Transverse colon (tissue), 4 donors: ENCODE measurements at places on chromosomes 4 and X.

GRCh38 chrX:85012098-85012497 lies 8.4 kb downstream of the APOOL start:
- DNase-seq, result no peak
- H3K27me3 ChIP-seq, result no peaks in the 10 kb centered on the region
- H3K27ac ChIP-seq, result no peak overlapping the region
- no peaks in the 10 kb centered on the region for H3K36me3 ChIP-seq

DNA sequence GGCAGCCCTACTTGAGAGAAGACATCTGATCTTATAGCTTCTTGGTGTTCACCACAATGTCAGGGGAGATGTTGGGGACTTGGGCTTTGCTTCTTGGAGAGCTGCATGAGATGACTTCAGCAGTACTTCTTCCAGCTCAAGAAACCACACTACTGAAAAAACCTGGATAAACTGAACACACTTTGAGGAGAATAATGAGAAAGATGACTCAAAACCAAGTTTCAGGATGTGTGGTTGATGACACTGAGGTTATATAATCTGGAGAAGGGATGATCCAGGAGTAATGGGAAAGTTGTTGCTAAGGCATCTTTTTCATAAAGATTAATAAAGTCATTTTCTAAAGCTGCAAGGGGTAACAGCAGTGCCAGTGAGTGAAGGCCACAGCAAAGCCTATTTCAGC lies 58.4 kb upstream of the PNPLA4 start:
- no peaks in the 10 kb centered on the region for H3K36me3 ChIP-seq
- H3K27ac ChIP-seq, result no peak overlapping the region
- DNase-seq, result no peak
- H3K4me1 ChIP-seq, result no peaks in the 10 kb centered on the region
- H3K4me3 ChIP-seq, result no peak overlapping the region
- H3K27me3 ChIP-seq, result no peaks in the 10 kb centered on the region

- no peak for DNase-seq
- H3K4me3 ChIP-seq, result no peak overlapping the region
- H3K27ac ChIP-seq, result no peak overlapping the region
- peaks cover 2% of the 10 kb centered on the region for H3K4me1 ChIP-seq
- no peaks in the 10 kb centered on the region for H3K27me3 ChIP-seq
Observed at GRCh38 chrX:2487366-2487765, 13.4 kb downstream of the DHRSX start.

GRCh38 chrX:8245411-8245810 lies 74.3 kb upstream of the VCX2 start:
- no peaks in the 10 kb centered on the region for H3K4me1 ChIP-seq
- no peak overlapping the region for H3K4me3 ChIP-seq
- no peaks in the 10 kb centered on the region for H3K27me3 ChIP-seq
- H3K36me3 ChIP-seq, result no peaks in the 10 kb centered on the region

GRCh38 chr4:85728464-85728863 lies 253.5 kb downstream of the ARHGAP24 start:
- peaks cover 3% of the 10 kb centered on the region for H3K4me1 ChIP-seq
- no peak for DNase-seq
- H3K4me3 ChIP-seq, result no peak overlapping the region
- no peaks in the 10 kb centered on the region for H3K36me3 ChIP-seq
- no peaks in the 10 kb centered on the region for H3K27me3 ChIP-seq
- no peak overlapping the region for H3K27ac ChIP-seq

GRCh38 chr4:128060121-128060698 lies 902 bp upstream of the LARP1B start:
- H3K4me3 ChIP-seq, result peak overlapping the region; percentile 97
- peaks cover 21% of the 10 kb centered on the region for H3K4me1 ChIP-seq
- peak overlapping the region; percentile 99 for H3K27ac ChIP-seq

GRCh38 chrX:154443992-154444754 lies at the start of gene FAM50A:
Gene FAM50A (plus strand): TSS chrX:154444141. CDS start chrX:154444236, 95 bp downstream.
- peak within 1 kb of the TSS; percentile 53 for H3K4me3 ChIP-seq
- H3K27me3 ChIP-seq, result no peaks in the 10 kb centered on the region
- peak; percentile 86 for DNase-seq
- H3K4me1 ChIP-seq, result peaks cover 9% of the 10 kb centered on the region

DNA sequence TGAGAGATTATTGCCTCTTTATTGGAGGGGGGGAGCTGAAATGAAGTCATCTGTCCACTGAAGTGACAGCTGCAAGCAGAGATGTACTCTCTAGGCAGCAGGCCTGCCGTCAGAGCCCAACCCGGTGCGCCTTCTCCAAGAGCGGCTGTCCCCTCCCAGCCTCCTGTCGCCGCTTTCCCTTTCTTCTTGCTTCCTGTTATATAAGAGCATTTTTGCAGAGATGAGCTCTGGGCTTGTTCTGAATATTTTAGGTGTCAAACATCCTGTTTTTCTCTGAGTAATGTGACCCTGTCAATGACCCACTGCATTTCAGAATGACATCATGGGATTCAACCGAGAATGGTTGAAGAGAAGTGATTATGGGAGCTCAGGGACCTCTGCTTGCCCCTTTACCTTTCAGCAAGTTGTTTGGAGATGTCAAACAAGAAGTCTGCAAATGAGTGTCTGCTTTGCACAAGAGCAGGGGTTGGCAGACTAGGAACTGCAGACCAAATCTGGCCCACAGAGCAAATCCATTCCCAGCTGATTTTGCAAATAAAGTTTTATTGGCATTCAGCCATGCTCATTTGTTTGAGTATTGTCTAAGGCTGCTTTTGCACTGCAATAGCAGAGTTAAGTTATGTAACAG lies 79.9 kb downstream of the SLC9A6 start:
- no peak for DNase-seq
- peaks cover 7% of the 10 kb centered on the region for H3K4me1 ChIP-seq
- no peak overlapping the region for H3K4me3 ChIP-seq
- peak overlapping the region; percentile 77 for H3K27ac ChIP-seq
- no peaks in the 10 kb centered on the region for H3K36me3 ChIP-seq
- H3K27me3 ChIP-seq, result no peaks in the 10 kb centered on the region

DNA sequence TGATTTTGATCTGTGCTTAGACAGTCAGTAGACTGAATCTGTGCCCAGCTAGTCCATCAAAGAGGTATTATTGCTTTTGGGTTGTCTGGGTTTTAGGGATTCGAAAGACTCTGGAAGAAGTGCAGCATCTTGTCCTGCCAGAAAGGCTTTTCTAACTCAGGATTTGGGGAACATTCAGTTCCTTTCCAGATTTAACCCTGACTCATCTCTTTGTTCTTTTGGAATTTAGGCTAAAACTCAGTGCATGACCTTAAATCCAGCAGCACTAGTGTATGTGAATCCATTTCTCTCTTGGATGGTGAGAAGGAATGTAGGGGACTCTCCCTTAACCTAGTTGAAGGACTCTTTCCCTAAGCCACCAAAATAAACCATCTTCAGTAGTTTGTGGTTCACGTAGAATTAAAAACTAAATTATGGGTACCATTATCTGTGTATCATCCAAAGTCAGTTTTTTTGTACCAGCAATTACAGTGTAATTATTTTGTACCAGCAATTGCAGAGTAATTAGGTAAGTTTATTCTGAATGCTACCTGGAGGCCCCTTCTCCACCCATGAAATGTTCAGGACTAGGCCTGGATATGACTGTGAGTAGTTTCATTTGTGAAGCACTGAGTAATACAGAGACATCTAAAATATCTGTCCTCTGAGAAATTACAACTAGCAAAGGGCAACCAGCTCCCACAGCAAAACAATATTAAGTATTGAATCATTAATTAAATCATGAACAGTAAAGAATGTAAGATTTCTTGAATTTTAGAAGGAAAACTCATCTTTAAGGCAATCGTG lies 384.0 kb downstream of the TMA16 start:
- DNase-seq, result no peak
- H3K36me3 ChIP-seq, result no peaks in the 10 kb centered on the region
- no peaks in the 10 kb centered on the region for H3K4me1 ChIP-seq

DNA sequence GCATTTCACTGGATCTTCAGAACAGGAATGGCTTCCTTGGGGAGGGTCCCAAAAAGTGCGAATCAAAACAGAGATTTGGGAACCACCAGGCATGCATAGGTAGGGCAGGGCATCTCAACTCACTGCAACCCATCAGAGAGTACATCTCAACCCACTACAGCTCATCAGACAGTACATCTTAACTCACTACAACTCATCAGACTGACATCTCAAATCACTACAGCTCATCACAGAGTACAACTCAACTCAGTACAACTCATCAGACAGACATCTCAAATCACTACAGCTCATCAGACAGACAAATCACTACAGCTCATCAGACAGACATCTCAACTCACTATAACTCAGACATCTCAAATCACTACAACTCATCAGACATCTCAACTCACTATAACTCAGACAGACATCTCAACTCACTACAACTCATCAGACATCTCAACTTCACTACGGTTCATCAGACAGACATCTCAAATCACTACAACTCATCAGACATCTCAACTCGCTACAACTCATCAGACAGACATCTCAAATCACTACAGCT lies 47.5 kb upstream of the CLDN34 start:
- H3K4me3 ChIP-seq, result no peak overlapping the region
- H3K4me1 ChIP-seq, result no peaks in the 10 kb centered on the region
- H3K36me3 ChIP-seq, result no peaks in the 10 kb centered on the region
- DNase-seq, result no peak

DNA sequence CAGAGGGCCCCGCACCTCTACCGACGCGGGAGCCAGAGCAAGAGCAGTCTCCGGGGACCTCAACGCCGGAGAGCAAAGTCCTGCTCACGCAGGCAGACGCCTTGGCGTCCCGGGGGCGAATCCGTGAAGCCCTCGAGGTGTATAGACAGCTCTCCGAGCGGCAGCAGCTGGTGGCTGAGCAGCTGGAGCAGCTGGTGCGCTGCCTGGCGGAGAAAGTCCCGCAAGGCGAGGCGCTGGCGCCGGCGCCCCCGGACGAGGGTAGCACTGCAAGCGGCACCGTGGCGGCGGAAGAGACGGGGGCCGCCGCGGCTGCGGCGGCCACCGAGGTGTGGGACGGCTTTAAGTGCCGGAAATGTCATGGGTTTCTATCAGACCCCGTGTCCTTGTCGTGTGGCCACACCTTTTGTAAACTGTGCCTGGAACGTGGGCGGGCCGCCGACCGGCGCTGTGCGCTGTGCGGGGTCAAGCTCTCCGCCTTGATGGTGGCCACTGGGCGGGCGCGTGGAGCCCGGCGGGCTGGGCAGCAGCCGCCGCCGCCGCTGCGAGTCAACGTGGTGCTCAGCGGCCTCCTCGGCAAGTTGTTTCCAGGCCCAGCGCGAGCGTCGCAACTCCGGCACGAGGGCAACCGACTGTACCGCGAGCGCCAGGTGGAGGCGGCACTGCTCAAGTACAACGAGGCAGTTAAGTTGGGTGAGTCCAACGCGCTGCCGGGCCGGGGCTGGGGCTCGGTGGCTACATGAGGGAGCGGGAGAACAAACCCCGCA lies 672 bp downstream of the LONRF3 start:
- peaks cover 4% of the 10 kb centered on the region for H3K4me1 ChIP-seq
- H3K27ac ChIP-seq, result peak overlapping the region; percentile 89
- H3K36me3 ChIP-seq, result no peaks in the 10 kb centered on the region

GRCh38 chr4:140705625-140706275 lies 50.4 kb downstream of the TBC1D9 start:
- no peak overlapping the region for H3K27ac ChIP-seq
- no peak overlapping the region for H3K4me3 ChIP-seq
- H3K4me1 ChIP-seq, result no peaks in the 10 kb centered on the region
- no peak for DNase-seq

GRCh38 chrX:107712231-107713202 lies 63.1 kb downstream of the TSC22D3 start:
- DNase-seq, result peak; percentile 47
- H3K27ac ChIP-seq, result peak overlapping the region; percentile 96
- H3K36me3 ChIP-seq, result no peaks in the 10 kb centered on the region
- H3K4me3 ChIP-seq, result no peak overlapping the region
- no peaks in the 10 kb centered on the region for H3K27me3 ChIP-seq
- H3K4me1 ChIP-seq, result peaks cover 5% of the 10 kb centered on the region

DNA sequence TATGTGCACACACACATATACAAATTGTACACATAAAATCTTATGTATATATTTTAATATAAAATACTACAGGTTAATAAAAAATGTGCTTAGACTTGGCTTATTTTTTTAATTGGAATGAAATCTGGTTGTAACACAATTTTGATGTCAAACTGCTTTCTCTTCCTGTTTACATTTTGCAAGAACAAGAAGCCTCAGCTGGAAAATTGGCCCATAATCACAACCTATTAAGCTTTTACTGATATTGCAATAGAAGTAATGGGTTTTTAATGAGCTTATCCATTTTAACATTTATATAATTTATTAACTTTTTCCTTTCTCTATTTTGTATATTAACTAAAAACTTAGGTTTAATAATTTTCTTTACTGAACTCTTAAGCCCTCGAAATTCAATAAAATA lies 165.9 kb downstream of the PCDH10 start:
- H3K27me3 ChIP-seq, result no peaks in the 10 kb centered on the region
- H3K27ac ChIP-seq, result no peak overlapping the region
- no peak overlapping the region for H3K4me3 ChIP-seq
- H3K4me1 ChIP-seq, result no peaks in the 10 kb centered on the region
- H3K36me3 ChIP-seq, result no peaks in the 10 kb centered on the region
- DNase-seq, result no peak

DNA sequence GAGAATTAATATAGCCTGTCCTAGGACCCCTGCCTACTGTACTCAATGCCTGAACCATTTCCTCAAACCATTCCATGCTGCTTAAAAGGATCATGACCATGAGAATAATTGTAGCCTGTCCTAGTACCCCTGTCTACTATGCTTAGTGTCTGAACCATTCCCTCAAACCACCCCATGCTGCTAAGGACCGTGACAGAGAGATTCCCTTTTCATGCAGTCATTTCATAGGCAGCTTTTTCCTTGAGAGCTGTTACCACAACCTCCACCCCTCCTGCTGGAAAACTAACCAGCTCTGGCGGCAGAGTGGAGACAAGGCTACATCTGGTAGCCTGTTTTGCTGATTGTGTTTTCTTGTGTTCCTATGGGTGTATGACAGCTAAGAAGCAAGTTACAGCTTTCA lies 174.9 kb upstream of the SMARCAD1 start:
- no peaks in the 10 kb centered on the region for H3K4me1 ChIP-seq
- no peak overlapping the region for H3K4me3 ChIP-seq
- DNase-seq, result no peak
- no peak overlapping the region for H3K27ac ChIP-seq
- no peaks in the 10 kb centered on the region for H3K27me3 ChIP-seq

- H3K36me3 ChIP-seq, result no peaks in the 10 kb centered on the region
- DNase-seq, result no peak
- H3K27me3 ChIP-seq, result no peaks in the 10 kb centered on the region
Observed at GRCh38 chrX:313546-313945, 5.0 kb downstream of the GTPBP6 start.

- no peak overlapping the region for H3K4me3 ChIP-seq
- DNase-seq, result no peak
- no peak overlapping the region for H3K27ac ChIP-seq
Observed at GRCh38 chr4:24914460-24914859, 1.6 kb upstream of the CCDC149 start.

- no peak for DNase-seq
- H3K4me3 ChIP-seq, result no peak overlapping the region
- no peak overlapping the region for H3K27ac ChIP-seq
- no peaks in the 10 kb centered on the region for H3K27me3 ChIP-seq
- H3K36me3 ChIP-seq, result no peaks in the 10 kb centered on the region
- no peaks in the 10 kb centered on the region for H3K4me1 ChIP-seq
Observed at GRCh38 chrX:2387614-2388239, 113.0 kb downstream of the DHRSX start.
